Thoracic aorta (tissue), 2 donors: ENCODE measurements at places on chromosomes 6 and 20.

DNA sequence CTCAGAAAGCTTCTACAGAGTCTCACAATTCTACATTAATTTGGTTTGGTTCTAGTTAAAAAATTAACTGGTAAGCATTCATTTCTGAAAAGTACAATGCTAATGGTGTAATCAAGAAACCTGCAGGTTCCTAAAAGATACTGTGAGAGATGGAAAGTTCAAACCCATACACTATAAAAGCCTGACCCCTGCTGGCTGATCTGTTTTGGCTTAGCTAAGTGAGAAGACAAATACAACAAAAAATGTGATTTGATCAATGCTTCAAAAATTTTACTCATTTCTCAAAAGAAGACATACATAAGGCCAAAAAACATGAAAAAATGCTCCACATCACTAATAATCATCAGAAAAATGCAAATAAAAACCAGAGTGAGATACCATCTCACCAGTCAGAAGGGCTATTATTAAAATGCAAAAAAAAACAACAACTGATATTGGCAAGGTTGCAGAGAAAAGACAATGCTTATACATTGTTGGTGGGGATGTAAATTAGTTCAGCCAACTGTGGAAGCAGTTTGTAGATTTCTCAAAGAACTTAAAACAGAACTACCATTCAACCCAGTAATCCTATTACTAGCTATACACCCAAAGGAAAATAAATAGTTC is 102.8 kb downstream of the MOXD1 start:
- H3K4me3 ChIP-seq = no peak overlapping the region
- no peaks in the 10 kb centered on the region for H3K36me3 ChIP-seq
- no peaks in the 10 kb centered on the region for H3K4me1 ChIP-seq
- no peak overlapping the region for H3K27ac ChIP-seq

GRCh38 chr6:26516481-26517427 is 16.7 kb downstream of the BTN1A1 start:
- no peak overlapping the region for H3K27ac ChIP-seq
- H3K4me1 ChIP-seq = no peaks in the 10 kb centered on the region
- H3K4me3 ChIP-seq = no peak overlapping the region
- H3K36me3 ChIP-seq = no peaks in the 10 kb centered on the region
- no peaks in the 10 kb centered on the region for H3K27me3 ChIP-seq

GRCh38 chr6:135521431-135521830 is 23.9 kb upstream of the AHI1 start:
- H3K4me1 ChIP-seq = no peaks in the 10 kb centered on the region
- no peaks in the 10 kb centered on the region for H3K27me3 ChIP-seq
- no peak for DNase-seq
- H3K4me3 ChIP-seq = no peak overlapping the region

DNA sequence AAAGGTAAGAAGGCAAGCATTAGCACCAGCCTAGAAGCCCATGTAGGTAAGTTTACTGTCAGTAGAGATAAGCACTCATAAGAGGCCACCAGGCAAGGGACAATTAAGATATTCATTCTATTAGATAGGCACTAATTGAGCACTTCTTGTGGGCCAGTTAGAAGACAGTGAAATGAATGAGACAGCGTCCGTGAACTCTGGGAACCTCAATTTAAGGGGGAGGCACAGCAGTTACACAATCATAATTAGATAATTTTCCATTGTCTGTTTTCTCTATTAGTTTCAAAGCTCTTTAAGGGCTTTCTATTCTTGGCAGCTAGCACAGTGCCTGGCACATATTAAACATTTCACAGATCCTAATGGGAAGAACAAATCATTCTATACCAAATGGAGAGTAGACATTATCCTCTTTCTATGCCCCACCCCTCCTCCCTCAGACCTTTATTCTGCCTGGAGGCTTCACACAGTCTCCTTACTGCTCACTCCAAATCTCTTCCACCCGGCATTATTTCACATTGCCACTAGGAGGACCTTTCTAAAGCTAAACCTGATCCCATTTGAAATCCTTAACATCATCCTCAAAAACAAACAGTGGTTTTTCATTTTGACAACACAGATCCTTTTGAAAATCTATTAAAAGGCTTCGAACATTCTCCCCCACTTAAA is 529.6 kb downstream of the ADGRB3 start:
- H3K4me1 ChIP-seq = no peaks in the 10 kb centered on the region
- H3K27ac ChIP-seq = no peak overlapping the region
- H3K4me3 ChIP-seq = no peak overlapping the region
- no peaks in the 10 kb centered on the region for H3K36me3 ChIP-seq

DNA sequence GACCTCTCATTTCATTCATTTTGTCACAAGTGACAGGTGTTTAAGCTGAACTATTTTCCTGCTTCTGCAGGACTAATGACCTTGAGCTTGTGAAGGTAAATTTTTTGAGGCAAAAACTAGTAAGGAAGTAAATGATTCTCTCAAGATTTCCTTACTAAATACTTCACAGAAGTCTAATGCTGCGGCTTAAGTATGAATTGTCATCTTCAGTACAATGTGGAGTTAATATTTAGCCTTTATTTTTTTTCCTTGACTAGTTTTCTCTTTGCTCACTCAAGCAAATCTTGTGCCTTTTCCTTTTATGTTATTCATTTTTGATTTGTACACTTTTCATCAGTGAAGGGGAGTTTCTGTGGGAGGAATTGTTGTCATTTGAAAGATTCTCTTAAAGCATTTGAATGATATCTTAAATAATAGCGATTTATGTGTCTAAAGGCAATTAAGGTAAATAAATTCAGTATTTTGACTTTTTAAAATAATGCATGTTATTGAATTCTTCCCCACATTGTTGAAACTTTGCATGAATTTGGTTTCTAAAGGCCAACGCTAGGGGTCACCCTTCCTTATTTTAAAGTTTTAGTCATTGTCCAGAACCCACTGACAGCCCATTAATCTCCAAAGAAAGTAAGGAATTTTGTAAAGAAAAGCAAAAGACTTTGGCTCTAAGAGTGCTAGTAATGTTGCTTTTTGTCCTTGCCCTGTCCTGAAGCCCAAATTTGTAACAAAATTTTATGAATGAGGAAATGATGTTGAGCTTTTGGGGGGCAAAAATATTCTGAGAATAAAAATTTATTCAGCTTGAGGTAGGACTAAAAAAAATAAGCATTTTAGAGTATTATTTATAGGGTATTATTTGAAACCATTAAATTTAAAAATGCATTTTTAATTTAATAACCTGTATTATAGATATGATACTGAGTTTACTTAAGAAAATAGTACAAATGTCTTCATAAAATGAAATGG is 157.4 kb upstream of the LAMA2 start:
- H3K27ac ChIP-seq = no peak overlapping the region
- no peak overlapping the region for H3K4me3 ChIP-seq
- no peaks in the 10 kb centered on the region for H3K4me1 ChIP-seq

DNA sequence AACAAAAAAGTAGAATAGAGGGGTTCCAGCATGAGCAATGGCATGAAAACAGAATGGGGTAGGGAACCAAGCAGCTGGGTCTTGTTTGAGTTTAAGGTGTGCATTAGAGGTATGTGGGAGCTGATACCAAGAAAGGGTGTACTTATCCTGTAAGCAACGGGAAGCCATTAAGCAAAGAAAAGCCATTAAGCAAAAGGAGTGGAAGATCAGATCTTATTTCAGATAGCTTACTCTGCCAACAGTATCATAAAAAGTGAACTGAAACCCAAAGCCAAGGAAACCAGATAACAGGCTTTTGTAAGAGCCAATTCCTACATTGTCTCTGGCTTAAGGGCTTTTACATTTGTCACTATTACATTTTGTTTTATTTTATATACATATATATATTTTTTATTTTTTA is 21.3 kb upstream of the BEND6 start:
- no peak overlapping the region for H3K4me3 ChIP-seq
- no peaks in the 10 kb centered on the region for H3K27me3 ChIP-seq
- no peak overlapping the region for H3K27ac ChIP-seq
- peaks cover 6% of the 10 kb centered on the region for H3K4me1 ChIP-seq
